ENCODE measurements at places on chromosomes 3 and 15.

DNA sequence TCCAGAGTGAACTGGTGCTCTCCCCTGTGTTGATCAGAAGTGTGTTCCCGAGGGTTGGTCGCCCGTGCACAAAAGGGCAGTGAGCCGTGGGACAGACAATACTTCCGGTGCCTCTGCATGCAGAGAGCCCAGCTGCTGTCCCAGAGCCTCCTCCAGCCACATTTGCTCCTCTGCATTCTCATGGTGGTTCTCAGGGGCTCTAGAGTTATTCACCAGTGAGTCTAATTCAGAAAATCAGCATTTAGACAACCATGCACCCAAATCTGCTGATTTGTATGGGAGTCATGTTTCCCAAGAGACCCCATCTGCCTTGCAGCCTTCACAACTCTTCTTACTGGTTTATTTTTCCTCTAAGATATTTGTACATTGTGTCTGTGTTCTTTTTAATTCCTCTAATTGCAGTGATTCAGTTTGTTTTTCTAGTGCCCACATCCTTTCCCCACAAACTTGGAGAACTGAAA lies 107.0 kb upstream of the SPRED1 start:
- no peak overlapping the region for H3K4me3 ChIP-seq
- no peaks in the 10 kb centered on the region for H3K36me3 ChIP-seq
- no peaks in the 10 kb centered on the region for H3K27me3 ChIP-seq
- no peak overlapping the region for H3K27ac ChIP-seq

DNA sequence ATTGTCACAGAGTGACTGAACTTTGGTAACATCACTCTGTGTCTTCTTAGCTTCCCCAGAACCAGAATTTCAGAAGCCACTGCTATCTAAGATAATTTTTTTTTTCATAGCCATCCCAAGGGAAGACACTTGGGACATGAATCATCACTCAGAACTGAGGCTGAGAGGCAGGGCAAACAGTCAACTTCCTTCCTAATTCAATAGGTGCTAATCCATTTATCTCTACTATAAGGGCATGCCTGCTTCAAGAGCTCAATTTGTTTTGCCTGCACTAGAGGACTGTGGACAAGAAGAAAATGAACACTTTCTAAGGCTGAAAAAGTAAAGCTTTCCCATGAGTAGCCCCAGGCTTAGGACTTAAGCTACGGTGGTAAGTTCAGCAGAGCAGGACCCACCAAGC lies 56.7 kb upstream of the MYRIP start:
- no peaks in the 10 kb centered on the region for H3K36me3 ChIP-seq
- H3K4me1 ChIP-seq: no peaks in the 10 kb centered on the region
- H3K4me3 ChIP-seq: no peak overlapping the region

DNA sequence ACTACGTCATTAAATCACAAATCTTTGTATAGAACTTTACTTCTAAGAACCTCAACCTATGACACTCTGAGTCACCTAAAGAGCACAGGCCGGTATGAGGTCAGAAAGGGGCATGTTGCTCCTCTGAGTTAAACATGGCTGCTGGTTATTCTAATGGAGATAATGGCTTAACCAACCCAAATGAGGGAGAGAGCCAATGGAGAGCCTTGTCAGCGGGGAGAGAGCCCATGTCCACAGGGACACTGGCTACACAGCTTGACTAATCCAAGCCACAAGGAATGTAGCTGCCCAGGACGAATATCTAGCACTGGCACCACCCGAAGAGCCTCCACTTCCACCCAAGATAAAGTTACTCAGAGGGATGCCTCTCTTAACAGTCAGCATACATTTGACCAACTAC lies 77.0 kb upstream of the STAC start:
- DNase-seq: no peak
- no peaks in the 10 kb centered on the region for H3K27me3 ChIP-seq
- H3K36me3 ChIP-seq: no peaks in the 10 kb centered on the region
- H3K27ac ChIP-seq: no peak overlapping the region
- no peak overlapping the region for H3K4me3 ChIP-seq

GRCh38 chr15:61839546-61839945 lies 220.7 kb downstream of the VPS13C start:
- H3K27me3 ChIP-seq: no peaks in the 10 kb centered on the region
- no peak for DNase-seq
- no peak overlapping the region for H3K27ac ChIP-seq

GRCh38 chr3:120682095-120682681 lies at the start of gene HGD:
Gene HGD (minus strand): TSS chr3:120682239. CDS start chr3:120682111, 128 bp downstream.
- no peaks in the 10 kb centered on the region for H3K36me3 ChIP-seq
- H3K27ac ChIP-seq: no peak within 1 kb of the TSS
- H3K4me3 ChIP-seq: no peak within 1 kb of the TSS
- no peaks in the 10 kb centered on the region for H3K27me3 ChIP-seq
- peaks cover 15% of the 10 kb centered on the region for H3K4me1 ChIP-seq

GRCh38 chr3:11304175-11304574 lies 32.0 kb downstream of the ATG7 start:
- no peak for DNase-seq
- H3K36me3 ChIP-seq: peaks cover 66% of the 10 kb centered on the region
- no peak overlapping the region for H3K4me3 ChIP-seq
- H3K4me1 ChIP-seq: peaks cover 15% of the 10 kb centered on the region
- no peak overlapping the region for H3K27ac ChIP-seq

- DNase-seq: no peak
- H3K36me3 ChIP-seq: no peaks in the 10 kb centered on the region
- H3K27me3 ChIP-seq: no peaks in the 10 kb centered on the region
- no peak overlapping the region for H3K27ac ChIP-seq
Measured at GRCh38 chr3:191296041-191296541, 33.1 kb upstream of the CCDC50 start.
